Tibial nerve (tissue), 4 donors: ENCODE measurements at places on chromosomes 4 and X. TPM values are rescaled to one million over a fixed set of nuclear protein-coding genes. Genes with fewer than 3 reads are reported as not detected.
A peak's percentile ranks its signal among the peaks of the same experiment; 100 is the strongest.

- no peak for DNase-seq
Measured at GRCh38 chrX:143058120-143058519, 32.4 kb downstream of the SPANXN4 start.

- DNase-seq = no peak
Measured at GRCh38 chrX:79110731-79111130, 33.8 kb upstream of the GPR174 start.

- no peak for DNase-seq
Measured at GRCh38 chr4:186823989-186824388, 100.3 kb upstream of the FAT1 start.

Gene MAGEC2
- not detected for total RNA-seq

DNA sequence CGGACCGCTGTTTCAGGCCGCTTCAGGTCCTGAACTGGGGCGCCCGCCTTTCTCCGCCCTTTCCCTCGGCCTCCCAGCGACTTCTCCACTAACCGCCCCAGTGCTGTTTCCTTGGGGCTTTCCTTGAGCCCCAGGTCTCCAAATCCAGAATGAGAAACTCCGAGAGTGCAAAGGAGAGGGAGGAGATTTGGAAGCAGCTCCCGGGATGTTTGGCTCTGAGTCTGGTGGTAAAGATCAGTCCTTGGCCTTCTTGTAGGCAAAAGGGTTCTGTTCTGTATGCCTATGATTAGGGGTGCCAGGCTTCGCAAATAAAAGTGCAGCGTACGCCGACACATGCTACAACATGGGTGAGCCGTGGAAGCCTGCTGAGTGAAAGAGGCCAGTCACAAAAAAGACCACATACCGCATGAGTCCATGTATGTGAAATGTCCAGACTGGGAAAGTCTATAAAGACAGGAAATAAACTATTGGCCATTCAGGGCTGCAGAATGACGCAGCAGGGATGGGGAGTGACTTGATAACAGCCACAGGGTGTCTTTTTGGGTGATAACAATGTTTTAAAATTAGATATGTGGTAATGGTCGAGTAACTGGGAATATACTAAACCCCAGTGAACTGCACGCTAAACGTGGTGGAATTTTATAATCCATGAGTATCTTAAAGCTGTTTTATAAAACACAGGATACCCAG lies 99.8 kb downstream of the TRAPPC11 start:
- no peak for DNase-seq

- DNase-seq = no peak
Measured at GRCh38 chrX:139844163-139844562, 88.7 kb downstream of the ATP11C start.

GRCh38 chrX:101564651-101565050 lies 14.3 kb downstream of the ARMCX1 start:
- no peak for DNase-seq

Gene SSX3
- total RNA-seq = not detected

DNA sequence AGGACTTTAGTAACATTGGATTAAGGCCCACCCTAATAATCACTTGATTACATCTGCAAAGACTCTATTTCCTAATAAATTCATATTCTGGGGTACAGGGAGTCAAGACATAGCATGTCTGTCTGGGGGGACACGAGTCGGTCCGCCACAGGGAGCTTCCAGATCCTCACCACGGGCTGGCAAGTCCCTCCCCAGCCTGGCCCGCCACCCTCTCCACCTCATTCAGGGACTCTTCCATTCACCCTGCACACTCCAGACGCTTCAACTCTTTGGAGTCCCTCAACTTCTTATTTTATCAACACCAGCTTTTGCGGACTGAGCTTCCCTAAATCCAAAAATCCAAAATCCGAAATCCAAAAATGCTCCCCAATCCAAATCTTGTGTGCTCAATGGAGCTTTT lies 71.2 kb downstream of the DCTD start:
- DNase-seq = no peak

Gene BEX5
- 3.9 TPM for total RNA-seq

GRCh38 chr4:3399277-3400194 lies 42.2 kb upstream of the HGFAC start:
- DNase-seq = no peak

- DNase-seq = peak; percentile 28
Measured at GRCh38 chrX:119004920-119005524, 30.6 kb downstream of the LONRF3 start.

GRCh38 chrX:66023385-66024091 lies 16.3 kb downstream of the VSIG4 start:
- no peak for DNase-seq

Gene RHOXF1
- not detected for total RNA-seq

Gene SRPK3
- 5.1 TPM for total RNA-seq

DNA sequence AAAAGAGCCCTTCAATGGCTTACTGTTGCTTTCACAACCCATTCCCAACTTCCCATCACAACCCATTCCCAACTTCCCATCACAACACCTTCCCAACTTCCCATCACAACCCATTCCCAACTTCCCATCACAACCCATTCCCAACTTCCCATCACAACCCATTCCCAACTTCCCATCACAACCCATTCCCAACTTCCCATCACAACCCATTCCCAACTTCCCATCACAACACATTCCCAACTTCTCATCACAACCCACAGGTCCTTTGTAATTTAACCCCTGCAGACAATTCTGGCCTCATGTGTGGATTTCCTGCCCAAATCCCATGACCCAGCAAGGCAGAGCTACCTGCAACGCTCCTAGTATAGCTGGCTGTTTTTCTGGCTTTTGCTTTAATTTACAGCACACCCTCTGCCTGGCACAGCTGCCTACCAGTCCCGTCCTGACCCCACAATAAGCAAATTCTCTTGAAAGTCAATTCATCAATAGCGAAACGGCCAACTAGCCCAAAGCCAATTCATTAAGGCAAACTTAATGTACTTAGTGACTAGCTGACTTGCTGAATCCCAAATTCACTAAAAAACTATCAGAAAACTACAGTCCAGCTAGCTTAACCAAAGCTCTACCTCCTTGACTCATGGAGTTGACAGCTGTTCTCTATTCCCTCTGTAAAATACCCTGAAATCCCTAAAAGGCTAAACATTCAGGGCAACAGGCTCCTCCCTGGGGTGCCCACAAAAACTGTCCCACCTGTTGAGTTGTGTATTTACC lies 75.6 kb downstream of the AFAP1 start:
- no peak for DNase-seq

Gene ELK1
- total RNA-seq = 28.6 TPM

GRCh38 chr4:3732076-3733028 lies 33.8 kb upstream of the ADRA2C start:
- no peak for DNase-seq
